Cortex of kidney (tissue), 1 donor: ENCODE measurements at places on chromosomes 2 and 18.

GRCh38 chr2:240588006-240588655 is 1.6 kb downstream of the CAPN10 start:
- DNase-seq, result no peak

DNA sequence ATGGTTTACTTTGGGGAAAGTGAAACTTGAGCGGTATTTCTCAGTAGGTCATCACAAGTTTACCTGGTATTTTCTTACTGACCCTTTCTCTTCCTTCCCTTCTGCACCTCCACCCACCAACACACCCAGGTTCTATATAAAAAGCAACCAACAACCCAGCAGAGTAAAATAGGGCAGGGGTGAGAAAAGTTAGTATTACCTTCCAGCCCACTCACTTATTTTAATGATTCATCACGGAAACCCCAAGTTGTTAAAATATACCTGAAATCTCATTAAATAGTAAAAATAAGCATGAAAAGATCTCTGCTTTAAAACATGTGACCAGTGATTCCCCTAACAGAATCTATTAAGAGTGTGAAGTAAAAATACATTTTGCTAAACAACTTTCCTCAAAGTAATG is 306.1 kb downstream of the ZEB2 start:
- DNase-seq, result no peak

DNA sequence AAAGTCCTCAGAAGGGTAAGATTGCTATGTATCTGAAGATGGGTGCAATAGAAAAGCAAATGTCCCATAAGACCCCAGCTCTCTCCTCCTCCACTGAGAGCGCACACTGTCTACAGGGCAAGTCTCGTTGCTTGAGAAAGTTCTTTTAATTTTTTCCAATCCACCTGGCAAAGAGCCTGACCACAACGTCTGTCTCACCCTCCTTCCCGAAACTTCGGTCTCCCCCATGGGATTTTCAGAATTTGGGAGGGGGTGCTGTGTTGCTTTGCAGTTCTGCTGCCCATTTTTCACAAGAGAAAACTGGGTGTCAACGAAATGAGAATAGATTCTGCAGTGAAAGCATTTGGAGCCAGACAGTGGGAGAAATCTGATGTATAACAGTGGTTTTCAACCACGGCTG is 40.4 kb downstream of the SERTAD2 start:
- no peak for DNase-seq

DNA sequence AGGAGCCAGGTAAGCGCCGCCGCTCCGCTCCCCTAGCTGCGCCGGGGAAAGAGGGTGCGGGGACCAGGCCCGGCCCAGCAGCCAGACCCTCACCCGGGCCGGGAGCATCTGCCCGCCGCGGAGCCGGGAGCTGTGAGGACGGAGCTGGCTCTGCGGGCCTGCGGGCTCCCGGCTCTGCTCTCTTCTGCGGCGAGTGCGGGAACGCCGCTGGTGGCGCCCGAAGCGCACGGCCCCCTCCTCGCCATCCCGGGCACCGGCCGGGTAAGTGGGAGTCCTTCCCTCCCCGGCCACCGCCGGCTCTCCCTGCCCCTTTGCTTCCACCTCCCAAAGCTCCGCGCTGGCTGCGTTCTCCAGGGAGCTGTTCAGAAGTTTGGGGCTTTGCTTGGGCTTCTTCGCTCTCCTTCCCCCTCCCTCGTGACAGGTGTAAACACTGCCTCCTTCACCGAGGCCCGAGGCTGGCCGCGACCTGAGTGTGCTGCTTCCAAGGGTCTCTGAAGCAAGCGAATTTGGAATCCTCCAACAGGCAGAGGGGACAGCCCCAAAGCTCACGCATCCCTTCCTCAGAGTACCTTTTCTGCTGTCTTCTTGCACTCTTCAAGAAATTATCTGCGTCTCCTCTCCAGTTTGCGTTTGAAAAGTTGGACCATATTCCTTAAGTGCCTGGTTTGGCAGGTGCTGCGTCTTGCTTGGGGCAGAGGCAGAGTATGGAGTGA is 632 bp downstream of the AFTPH start:
- no peak for DNase-seq

- no peak for DNase-seq
Measured at GRCh38 chr2:131126436-131126835, 21.3 kb downstream of the PLEKHB2 start.

DNA sequence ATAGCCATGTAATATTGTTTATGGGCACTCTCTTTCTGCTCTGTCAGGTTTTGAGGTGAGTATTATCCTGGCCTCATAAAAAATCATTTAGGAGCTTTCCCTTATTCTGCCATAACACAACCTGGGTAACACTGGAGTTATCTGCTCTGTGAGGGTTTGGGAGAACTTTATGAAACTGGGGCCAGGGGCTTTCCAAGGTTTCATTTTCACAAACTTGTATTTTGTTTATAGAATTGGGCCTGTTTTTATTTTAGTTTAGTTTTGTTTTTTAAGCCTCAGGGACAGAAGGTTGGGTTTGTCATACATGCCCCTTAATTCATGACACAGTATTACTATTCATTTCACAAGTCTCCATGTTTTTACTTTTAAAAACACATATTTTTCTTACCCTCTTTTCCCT is 83.5 kb downstream of the IRS1 start:
- DNase-seq, result no peak

DNA sequence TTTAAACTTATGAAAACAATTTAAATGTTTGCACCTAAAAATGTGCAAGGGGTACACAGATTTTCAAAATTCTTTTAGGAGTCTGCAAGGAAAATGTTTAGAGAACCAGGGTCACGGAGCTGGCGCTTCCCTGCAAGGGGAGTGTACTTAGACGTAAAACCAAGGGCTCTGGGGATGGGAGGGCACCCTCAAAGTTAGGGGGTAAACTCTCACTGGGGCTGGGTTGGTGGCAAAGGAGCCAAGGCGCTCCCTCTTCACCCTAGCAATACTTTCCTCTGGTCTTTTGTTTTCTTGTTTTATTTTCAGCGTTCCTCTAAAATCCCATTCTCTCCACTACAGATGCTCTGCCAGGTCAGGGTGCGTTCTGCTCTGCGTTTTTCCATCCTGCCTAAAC is 20.0 kb downstream of the TMEM247 start:
- no peak for DNase-seq

GRCh38 chr18:63592471-63592870 is 5.3 kb downstream of the SERPINB13 start:
- DNase-seq, result no peak

- no peak for DNase-seq
Measured at GRCh38 chr2:151905963-151906632, 77.9 kb upstream of the ARL5A start.

DNA sequence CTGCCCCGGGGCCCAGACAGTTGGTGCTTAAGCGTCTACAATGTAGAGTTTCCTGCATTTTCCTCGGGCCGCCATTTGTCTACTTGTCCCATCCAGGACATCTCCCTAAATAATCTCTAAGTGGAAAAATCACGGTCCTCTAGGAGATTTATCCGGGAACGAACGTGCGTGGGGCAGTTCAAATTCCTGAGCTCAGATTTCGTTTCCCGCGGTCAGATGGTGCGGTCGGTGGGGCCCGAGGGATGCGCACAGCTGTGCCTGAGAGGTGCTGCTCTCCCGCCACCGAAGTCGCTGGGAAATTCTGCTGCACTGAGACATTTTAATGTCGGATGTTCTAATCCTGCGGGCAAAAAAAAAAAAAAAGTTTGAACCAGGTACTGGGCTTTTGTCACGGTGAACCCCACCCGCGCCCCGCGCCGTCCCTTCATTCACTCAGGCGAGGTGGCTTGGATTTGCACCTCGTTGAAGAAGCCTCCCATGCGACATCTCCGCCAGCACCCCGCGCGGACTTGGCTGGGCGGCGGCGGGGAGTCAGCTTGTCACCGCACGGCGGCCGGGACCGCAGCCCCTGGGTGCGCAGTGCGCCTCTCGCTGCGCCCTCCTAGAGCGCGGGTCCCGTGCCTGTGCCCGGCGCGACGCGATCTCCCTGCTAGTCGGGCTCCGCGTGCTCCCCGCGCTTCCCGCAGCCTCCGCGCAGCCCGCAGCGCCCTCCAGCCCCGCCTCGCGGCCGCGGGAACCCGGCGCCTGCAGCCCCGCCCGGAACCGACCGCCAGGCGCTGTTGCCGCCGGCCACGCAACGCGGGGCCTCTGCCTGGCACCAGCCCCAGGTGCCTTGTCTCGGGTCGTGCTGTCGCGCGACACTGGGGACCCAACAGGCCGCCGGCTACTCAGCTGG is 191.9 kb upstream of the TCF4 start:
- no peak for DNase-seq

GRCh38 chr2:47299555-47299954 is 103.4 kb upstream of the MSH2 start:
- DNase-seq, result no peak

GRCh38 chr2:58339548-58340243 is 98.6 kb upstream of the FANCL start:
- no peak for DNase-seq

DNA sequence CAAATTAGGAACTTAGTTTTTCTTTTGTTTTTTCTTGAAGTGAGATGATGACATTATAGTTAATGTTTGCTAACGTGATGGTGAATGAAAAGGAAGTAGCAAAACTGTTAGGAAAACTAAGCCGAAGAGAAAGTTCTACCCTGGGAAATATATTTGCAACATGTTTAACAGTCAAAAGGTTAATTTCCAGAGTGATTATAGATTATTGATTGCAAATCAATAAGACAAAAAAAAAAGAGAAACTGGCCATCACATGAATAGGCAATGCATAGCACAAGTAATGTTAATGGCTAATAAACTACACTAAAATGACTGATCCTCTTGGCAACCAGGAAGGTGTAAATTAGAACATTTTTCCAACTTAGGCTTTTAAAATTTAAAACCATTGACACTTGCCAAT is 26.0 kb upstream of the AMMECR1L start:
- no peak for DNase-seq

- DNase-seq, result no peak
Measured at GRCh38 chr2:10216677-10217488, 85.8 kb upstream of the HPCAL1 start.

GRCh38 chr2:48207851-48208250 is 301.6 kb upstream of the FBXO11 start:
- DNase-seq, result no peak

GRCh38 chr18:11163665-11164064 is 14.3 kb upstream of the PIEZO2 start:
- no peak for DNase-seq

DNA sequence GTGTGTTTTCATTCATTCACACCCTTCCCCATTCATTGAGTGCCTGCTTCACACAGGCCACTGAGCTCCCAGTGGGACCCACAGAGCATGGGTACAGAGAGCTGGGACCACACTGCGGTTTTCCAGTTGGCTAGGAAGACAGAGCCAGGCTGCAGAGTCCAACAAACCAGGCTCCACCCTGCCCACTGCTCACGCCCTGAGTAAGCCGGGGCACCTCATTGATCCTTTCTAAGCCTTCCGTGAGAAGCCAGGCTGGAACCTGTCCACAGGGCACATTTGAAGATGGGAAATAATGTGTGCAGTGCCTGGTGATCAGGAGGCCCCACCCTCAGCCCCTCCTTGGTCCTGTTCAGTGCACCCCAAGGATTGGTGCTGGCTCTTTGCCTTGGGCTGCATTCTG is 13.5 kb downstream of the KCNIP3 start:
- no peak for DNase-seq

- no peak for DNase-seq
Measured at GRCh38 chr2:177306550-177306949, 42.0 kb upstream of the NFE2L2 start.

DNA sequence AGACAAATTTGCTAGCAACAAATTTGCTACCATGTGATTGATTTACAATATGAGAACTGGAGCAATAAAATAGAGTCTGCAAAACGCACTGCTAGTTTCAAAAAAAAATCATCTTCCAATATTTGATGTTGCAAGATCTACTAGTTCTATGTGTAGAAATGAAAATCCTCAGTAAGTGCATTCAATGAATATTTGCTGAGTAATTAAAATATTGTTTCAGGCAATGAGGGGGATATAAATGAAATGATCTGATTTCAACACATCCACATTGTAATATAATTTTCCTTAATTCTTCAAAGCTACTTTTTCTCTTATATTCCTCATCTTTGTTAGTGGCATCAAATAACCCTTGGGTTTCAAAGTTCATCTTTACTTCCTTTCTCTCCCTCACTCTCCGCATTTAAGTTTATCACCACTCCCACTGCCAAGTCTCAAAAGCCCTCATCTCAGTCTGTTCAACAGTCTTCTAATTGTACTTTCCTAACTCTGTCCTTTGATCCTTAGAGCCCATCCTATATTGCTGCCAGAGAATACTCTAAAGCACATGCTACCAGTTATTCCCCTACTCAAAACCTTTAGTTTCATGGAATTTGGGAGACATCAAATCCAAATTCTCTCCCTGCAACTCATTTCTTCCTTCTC is 6.2 kb downstream of the OSGEPL1 start:
- no peak for DNase-seq

DNA sequence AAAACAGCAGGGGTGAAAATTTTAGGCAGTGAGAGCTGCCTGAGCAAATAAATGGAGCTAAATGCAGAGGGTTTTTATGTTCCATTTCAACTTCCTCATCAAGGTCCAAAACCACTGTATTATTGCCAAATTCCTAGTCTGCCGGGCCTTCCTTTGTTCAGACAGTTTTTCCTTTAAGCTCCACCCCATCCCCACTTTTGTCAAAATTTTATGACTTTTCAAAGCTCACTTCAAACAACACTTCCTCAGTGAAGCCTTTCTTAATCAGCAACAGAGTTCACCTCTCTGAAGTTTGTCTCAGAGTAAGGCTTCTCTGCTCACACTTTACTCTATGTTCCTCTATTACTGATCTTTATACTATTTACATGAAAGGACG is 81.3 kb downstream of the CERKL start:
- DNase-seq, result no peak

- DNase-seq, result no peak
Measured at GRCh38 chr2:102020596-102021170, 28.9 kb downstream of the IL1R2 start.

DNA sequence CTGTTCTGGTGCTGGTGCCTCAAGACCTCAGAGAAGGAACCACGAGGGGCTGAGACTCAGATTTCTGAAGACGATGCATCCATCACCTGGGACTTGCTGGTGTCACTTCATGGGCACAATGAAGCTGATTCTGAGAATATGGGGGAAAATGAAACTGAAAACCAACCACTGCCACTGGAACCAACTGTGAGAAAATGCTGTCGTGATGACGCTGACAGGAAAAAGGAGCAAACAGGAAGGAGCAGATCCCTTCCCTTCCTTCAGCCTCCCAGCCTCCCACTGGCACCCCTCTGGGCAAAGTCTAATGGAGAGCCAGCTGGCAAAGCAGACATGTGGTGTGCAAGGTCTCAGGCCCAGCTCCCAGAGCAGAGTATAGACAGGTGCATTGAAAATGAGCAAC is 109.7 kb downstream of the FOXI3 start:
- no peak for DNase-seq
